Suppressor macrophage treated with lipopolysaccharide for 1 hour (primary cell): ENCODE measurements at places on chromosomes 6 and 20.

GRCh38 chr6:170094686-170095272 lies 196.1 kb downstream of the DLL1 start:
- no peak for DNase-seq

- peak; percentile 94 for DNase-seq
These were observed 113.9 kb upstream of the ZNF217 start for GRCh38 chr20:53707371-53708055.

- peak; percentile 21 for DNase-seq
These were observed 25.0 kb upstream of the C6orf62 start for GRCh38 chr6:24743944-24744335.

GRCh38 chr6:30814146-30815040 lies 69.9 kb upstream of the DDR1 start:
- DNase-seq, result peak; percentile 92

DNA sequence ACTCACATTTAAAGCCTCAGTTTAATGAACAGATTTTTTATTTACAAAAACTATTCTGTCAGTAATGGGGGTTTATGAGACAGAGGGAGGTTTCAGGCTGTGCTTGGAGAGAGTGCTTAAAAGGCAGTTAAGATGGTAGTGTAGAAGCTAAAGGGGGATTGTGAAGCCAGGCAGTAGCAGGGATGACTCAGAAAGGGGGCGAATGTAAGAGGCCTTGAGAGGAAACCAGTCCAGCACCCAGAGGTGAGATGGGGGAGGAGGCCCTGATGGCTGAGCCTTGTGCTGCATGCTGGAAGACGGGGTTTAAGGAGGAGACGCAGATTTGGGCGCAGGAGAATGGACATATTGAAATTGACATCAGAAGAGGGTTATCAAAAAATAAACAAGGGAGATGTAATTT lies 6.6 kb upstream of the SERPINB9 start:
- DNase-seq, result no peak

- DNase-seq, result no peak
These were observed 29.6 kb downstream of the PRKN start for GRCh38 chr6:162697872-162698403.
